NCI-H1417 treated with DMSO at 0.1 percent for 48 hours (cell line): ENCODE measurements at places on chromosomes 13 and 19.

- DNase-seq, result no peak
Measured at GRCh38 chr13:96475103-96475502, 385.2 kb downstream of the HS6ST3 start.

DNA sequence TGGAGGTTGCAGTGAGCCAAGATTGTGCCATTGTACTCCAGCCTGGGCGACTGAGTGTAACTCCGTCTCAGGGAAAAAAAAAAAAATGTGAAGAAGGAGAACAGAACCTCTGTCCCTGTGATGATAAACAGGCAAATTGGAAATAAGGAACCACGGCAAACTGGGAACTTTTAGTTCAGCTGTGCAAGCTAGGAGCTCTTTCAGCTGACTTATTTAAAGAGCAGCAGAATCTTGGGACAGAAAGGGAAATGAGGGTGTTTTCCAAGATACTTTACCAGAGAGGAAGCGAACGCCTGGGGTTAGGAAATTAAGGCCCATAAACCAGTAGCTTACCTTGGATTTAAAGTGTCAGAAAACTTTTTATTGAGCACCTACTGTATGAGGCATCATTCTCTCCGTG, 3.0 kb upstream of the UPF1 start:
- no peak for DNase-seq

GRCh38 chr19:42468273-42468796, 25.6 kb upstream of the CXCL17 start:
- no peak for DNase-seq

DNA sequence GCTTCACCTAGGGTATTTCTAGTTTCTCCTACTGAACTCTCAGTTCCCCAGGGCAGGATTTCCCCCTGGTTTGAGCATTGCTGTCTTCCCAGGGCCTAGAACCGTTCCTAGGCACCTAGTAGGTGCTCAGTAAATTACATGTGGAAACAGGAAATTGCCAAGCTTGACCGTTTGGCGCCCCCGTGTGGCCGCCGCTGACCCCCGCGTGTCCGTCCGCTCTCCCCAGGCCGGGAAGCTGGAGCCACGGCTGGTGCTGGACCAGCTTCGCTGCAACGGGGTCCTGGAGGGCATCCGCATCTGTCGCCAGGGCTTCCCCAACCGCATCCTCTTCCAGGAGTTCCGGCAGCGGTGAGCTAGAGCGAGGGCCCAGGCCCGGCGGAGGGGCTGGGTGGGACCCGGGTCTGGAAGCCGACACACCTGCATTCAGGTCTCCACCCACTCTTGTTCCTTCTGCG, 55.5 kb downstream of the MYH14 start:
- DNase-seq, result no peak

GRCh38 chr19:18789422-18789869, 1.7 kb downstream of the COMP start:
- no peak for DNase-seq

- DNase-seq, result no peak
Measured at GRCh38 chr13:42754801-42755510, 26.4 kb upstream of the FAM216B start.

- DNase-seq, result no peak
Measured at GRCh38 chr19:17721111-17721628, 1.9 kb downstream of the MAP1S start.

GRCh38 chr13:43333176-43333575, 309.8 kb downstream of the DNAJC15 start:
- no peak for DNase-seq

GRCh38 chr13:97975280-97975847, 21.9 kb downstream of the IPO5 start:
- no peak for DNase-seq

GRCh38 chr13:30158774-30159445, 148.4 kb downstream of the KATNAL1 start:
- no peak for DNase-seq

DNA sequence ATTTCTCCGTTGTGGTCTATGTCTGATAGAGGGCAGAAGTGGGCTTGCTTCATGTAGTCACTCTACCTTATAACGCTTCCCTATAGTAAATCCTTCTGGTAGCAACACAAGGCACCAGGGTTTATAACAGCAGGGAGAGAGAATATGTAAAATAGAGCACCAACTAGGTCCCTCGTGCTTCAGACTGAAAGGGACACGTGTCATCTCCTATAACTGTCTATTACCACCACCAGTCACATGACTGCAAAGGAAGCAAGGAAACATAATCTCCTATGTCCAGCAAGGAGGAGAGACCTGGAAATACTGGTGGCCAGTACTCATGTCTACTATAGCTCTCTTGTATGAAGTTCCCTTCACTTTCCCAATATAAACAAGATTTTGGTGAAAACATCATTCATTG, 79.2 kb downstream of the SLAIN1 start:
- no peak for DNase-seq

GRCh38 chr13:45787346-45787745, 64.2 kb downstream of the SIAH3 start:
- DNase-seq, result no peak

GRCh38 chr19:47107202-47107952, 6.2 kb downstream of the ZC3H4 start:
- no peak for DNase-seq

DNA sequence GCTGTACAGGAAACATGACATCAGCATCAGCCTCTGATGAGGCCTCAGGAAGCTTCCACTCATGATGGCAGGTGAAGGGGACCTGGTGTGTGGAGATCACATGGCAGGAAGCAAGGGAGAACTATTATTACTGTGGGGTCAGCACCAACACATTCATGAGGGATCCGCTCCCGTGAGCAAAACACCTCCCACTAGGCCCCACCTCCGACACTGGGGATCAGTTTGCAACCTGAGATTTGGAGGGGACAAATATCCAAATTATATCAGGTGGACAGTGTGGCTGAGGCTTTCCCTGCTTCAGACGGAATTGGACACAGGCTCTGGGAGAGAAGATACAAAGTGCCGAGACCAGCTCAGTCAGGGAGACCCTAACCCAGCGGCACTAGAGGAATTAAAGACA, 5.7 kb upstream of the ZNF792 start:
- no peak for DNase-seq

- DNase-seq, result no peak
Measured at GRCh38 chr19:38359242-38360021, 14.9 kb upstream of the PSMD8 start.

DNA sequence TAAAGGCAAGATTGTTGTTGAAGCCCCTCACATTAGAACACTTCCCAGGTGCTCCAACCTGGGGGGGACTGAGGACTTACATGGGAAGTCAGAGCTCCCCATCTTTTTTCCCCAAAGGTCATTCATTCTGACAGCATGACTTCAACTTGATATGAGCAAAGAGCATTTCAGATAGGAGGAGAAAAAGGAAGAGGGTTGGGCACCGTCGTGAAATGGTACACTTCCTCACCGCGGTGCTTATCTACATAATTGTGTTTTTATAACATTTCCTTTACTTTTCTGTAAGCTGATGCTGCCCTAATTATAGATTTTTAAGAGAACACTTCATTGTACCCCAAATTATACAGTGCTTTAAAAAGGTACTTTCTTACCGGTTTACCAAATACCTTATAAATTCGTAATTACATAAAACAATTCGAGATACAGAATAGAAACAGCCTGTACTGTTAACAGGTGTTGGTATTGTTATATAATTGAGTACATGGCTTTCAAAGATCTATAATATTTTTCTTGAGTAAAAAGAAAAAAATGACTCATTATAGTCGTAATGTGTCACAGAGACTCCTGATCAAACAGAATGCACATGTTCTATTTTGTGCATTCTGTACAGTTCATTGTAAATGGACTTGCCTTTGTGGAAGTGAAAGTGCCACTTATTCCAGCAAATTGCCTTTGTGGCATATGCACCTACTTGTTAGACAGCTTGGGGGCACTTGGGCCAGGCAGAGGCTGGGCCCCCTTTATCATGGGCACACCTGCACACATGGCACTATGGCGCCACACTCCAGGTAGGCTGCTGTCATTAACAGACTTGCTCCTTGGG, 81.8 kb downstream of the GGACT start:
- no peak for DNase-seq

- no peak for DNase-seq
Measured at GRCh38 chr13:96900986-96901385, 93.3 kb downstream of the OXGR1 start.

DNA sequence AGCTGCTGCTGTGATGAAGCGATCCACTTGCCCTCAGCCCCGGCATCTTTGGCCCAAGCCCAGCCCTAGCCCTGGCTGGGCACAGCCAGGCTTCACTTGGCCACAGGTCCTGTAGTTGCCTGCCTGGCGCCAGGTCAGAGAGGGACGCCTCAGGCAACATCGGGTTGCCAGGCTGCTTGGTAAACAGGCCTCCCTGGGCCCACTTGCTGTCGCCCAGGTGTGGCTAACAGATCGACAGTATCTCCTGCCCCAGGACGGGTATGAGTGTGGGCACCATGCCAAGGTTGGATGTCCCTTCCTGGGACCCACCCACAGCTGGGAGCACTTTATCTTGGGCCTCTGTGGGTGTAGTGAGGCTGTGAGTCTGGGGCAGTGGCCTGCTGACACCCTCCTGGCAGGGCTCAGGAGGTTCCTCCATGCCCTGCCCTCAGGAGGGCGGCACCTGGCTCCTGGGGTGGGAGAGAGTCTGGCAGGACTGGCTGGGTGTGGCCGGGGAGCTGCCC, 27.8 kb downstream of the CARM1 start:
- DNase-seq, result no peak

DNA sequence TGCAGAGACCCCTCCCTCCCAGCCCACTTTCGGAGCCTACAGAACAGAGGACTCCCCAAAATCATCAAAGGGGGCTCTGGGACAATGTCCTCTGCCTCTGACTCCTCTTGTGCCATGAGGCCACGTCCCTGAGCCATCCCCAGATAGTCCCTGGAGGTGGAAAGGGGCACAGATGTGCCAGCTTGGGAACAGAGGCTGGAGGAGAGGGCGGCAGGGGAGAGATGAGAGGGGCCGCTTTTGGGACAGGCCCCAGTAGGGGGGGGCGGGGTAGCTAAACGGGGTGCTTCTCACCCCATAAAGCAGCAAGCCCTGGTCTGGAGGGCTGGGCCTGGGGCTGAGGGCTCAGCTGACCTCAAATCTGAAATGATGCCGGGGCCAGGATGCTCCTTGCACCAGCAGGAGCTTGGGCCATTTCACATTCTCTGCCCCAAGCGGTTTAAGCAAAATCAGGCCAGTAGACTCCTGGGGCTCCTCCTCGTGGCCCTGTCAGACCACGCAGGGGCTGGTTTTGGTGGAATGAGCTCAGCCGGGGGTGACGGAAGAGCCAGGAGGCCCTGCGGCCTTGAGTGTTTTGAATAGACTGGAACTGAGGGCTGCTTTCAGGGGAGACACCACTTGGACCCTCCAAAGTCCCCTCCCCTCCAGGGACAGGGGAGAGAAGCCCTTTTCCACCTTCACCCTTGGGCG, 27.1 kb downstream of the ONECUT3 start:
- DNase-seq, result no peak

DNA sequence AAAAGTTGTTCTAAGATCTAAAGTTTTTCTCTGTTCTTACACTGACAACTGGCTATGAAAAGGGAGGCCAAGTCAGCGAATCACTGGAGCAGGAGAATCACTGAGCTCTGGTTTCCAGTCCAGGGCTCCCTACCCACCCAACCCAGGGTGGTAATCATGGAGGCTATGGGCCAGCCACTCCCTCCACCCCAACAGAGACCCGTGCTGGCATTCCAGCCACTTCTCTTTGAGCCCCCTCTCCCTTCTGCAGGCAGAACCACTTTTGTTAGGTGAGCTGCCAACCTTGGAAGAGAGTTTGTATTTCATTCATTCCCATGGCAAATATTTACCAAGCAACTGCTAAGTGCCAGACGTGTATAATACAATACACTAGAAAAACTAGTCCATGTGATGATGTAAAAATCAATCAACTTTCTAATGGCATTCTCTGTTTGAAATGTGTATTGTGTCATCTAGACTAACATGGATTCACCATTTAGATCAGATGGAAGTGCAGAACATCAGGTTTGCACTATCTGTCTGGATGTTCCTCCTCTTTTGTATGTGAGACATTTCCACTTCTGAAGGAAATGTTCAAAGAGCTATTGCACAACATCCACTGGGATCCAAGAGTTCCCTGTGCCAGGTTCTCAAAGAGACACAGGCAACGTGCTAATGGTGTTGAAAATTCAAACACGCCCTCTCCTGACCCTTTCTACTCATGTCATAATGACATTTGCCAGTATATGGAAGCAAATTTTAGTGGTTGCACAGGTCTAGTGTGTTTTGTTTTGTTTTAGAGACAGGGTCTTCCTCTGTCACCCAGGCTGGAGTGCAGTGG, 5.3 kb downstream of the MLNR start:
- DNase-seq, result no peak

DNA sequence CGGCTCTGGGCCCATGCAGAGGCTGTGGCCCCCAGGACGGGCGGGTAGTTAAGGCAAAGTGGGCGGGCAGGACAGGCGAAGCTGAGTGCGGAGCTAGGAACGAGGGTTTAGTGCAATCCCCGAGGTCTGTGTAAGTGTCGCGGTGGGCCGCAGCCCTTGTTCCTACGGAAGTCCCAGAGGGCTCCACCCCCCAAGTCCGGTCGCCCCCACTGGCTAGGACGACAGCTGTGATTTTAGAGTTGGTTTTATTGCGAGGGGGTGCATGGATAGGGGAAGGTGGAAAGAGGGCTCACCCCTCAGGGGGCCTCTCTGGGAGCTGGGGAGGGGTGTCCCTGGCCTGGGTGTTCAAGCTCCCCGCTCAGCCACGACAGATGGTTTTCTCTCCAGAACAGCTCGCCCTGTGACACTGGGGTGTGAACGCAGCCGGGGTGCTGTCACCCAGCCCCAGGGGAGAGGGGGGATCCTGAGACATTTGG, 21.7 kb downstream of the ZBTB7A start:
- DNase-seq, result no peak
